NCI-H1436 treated with DMSO at 0.1 percent for 48 hours (cell line): ENCODE measurements at places on chromosomes 16 and 17.

GRCh38 chr17:27153005-27153404, 140.9 kb upstream of the WSB1 start:
- no peak for DNase-seq

GRCh38 chr17:59149051-59149450, 5.9 kb downstream of the SKA2 start:
- no peak for DNase-seq

- DNase-seq = no peak
These were observed 46.9 kb downstream of the CUEDC1 start for GRCh38 chr17:57908278-57908677.

GRCh38 chr17:65926599-65926998, 265.3 kb downstream of the CEP112 start:
- no peak for DNase-seq

GRCh38 chr16:57186872-57187854, 1.0 kb downstream of the RSPRY1 start:
- no peak for DNase-seq
